ENCODE measurements at places on chromosomes 12 and 14. TPM values are rescaled to one million over a fixed set of nuclear protein-coding genes. Genes with fewer than 3 reads are reported as not detected.

DNA sequence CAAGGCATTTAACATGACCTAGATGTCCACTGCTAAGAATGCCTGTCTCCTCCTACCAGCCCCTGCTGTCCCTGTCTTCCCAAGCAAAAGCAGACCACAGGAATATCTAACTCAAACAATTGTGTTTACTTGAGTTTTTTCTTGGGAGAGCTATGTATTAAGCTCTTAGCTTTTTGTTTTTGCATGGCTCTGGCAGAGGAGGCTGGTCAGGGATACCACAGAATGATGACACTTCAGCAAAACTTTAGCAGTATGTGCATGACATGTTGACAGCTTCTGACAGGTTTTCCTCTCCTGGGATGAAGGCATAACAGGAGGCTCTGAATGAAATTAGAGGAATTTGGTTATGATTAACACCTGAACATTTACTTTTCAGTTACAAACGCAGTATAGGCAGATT is 6.9 kb downstream of the TMBIM6 start:
- DNase-seq: no peak

DNA sequence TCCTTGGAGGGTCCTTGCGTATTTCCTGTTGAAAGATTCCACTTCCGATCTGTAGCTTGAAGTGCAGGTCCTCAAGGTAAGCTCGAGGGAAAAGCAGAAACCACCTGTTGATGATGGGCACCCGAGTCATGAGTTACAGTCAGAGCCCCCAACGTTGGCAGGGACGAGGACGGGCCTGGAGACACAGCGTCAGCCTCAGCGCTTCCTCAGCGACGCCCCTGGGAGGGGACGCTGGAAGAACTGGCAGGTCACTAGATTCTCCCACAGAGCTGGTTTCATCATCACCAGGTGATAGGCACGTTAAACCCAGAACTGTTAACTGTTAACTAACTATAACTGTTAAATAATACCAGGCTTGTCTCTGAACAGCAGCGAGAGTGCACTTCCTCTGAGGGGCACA is 101.8 kb downstream of the TNFAIP2 start:
- DNase-seq: peak; percentile 25

- DNase-seq: no peak
These were observed 10.1 kb downstream of the MIA2 start for GRCh38 chr14:39243831-39244230.

The GPRC5D gene
- total RNA-seq: 2.1 TPM

GRCh38 chr14:67926821-67927220 is 107.2 kb downstream of the RAD51B start:
- DNase-seq: no peak

- no peak for DNase-seq
These were observed 1277.0 kb downstream of the TMEM121 start for GRCh38 chr14:106803379-106803778.

GRCh38 chr14:67852926-67853604 is 33.5 kb downstream of the RAD51B start:
- no peak for DNase-seq

DNA sequence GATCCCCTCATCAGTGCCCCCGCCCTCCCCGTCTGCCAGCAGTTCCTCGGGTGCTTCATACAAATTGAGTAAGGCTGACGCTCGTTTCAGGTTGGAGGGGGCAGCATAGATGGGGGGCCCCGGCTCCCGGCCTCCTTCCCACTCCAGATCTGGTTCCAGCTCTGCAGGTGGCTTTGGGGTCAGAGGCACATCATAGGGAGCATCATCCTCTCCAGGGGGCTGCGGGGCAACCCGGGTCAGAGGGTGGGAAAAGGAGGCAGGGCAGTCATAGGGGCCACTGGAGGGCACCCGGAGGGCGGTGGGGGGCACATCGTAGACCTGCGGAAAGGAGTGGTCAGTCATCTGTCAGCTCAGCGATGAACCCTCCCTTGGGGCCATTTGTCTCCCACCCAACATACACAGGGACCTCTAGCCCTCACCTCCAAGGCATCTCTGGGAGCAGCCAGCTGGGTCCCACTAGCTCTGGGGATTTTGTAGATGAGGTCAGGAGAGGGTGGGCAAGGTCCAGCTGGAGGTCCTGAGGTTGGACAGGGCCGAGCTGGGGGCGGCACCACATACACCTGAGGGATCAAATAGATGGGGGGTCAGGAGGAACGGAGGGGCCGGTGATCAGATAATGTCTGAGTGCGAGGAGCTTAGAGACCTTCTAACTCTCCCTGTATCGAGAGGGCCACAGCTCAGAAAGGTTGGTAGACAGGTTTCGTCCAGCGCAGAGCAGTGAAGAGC is 5.1 kb downstream of the EFS start:
- DNase-seq: no peak

The OASL gene
- 16.2 TPM for total RNA-seq

The BEST3 gene
- not detected for total RNA-seq

DNA sequence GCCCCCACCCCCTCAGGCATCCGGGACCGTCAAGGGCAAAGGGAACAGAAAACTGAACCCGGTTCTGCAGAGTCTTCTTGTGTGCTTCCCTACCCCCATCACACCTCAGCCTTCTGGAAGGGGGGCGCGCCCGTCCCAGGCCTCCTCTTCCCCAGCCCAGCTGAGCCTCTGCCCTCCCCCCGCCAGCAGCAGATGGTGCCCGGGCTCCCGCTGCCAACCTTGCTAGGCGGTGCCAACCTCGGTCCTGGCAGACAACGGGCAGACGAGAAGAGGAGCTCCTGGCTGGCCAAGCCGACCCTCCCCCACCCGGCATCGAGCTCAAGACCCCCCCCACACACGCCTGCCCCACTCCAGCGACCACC is 8.7 kb downstream of the STAC3 start:
- DNase-seq: peak; percentile 79

The MMP17 gene
- total RNA-seq: 5.0 TPM

GRCh38 chr12:29102741-29103140 is 46.3 kb upstream of the FAR2 start:
- DNase-seq: no peak

The FOXG1 gene
- total RNA-seq: not detected

- DNase-seq: no peak
These were observed 263.4 kb upstream of the FKBP4 start for GRCh38 chr12:2531371-2531770.

DNA sequence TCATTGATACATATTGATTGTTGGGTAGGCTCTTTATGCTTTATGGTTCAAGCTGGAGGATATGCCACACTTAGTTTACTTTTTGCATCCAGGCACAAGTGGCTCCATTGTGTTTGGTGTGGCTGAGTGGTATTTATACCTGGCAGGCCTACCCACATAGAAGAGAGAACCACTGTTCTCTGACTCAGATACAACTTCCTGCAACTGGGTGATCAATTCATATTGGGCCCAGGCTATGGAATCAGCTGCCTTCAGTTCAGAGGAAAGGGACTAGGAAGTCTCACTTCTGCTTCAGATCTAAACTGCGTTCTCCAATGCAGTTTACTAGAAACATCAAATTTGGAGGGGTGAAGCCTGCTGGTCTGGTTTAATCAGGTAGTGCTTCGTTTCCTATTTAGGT is 49.8 kb upstream of the LRRK2 start:
- DNase-seq: no peak

- no peak for DNase-seq
These were observed 136.8 kb downstream of the TBX5 start for GRCh38 chr12:114269153-114269552.

DNA sequence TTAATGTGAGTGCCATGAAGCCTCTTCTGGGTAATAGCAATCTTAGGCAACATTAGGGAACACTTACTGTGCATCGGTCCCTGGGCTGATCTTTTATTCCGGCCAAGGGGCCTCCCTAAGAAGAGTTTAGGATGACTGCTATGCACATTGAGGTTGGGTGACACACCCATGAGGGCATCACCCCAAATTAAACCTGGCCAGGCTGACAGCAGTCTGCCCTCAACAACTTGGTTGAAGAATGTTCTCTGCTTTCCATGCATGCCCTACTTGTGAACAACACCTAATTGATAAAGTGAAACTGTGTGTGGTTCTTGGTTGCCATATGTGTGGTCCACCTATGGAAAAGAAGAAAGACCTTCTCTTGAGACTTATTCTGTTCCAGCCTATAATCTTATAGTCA is 1098.0 kb downstream of the BCL11B start:
- no peak for DNase-seq

The ESR2 gene
- 0.94 TPM for total RNA-seq

DNA sequence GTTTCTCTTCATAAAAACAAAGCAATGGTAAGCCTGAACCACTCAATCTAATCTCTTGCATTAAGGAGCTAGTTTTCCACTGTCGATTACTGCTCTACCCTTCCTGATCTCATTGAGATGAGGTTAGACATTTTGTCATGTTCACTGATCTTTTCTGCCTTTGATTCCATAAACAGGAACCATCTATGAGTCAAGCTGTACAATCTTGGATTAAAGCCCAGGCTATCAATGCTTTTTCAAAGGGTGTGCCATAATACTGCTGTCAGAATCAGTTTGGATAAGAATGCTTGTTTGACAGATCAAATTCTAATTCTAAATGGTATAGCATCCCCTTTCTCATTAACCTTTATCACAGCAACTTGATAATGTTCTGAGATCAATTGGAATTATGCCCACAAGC is 16.1 kb downstream of the GRIP1 start:
- no peak for DNase-seq

DNA sequence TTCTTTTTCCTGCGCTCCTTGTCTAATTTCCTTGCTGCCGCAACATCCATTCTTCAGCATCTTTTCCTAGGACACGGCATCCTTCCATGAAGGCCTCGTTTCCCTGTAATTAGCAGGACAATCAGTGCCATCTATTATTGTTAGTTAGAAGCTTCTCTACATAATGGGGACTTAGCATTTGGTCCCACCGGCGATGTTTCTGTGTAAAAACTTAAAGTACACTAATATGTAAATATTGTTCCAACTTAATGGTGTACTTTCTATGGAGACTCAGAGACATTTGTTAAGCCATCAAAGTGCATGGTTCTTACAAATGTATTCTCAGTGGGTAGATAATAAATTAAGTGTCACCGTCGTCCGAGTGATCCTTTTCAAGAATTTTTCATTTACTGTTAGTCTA is 17.4 kb downstream of the KCNC2 start:
- no peak for DNase-seq

- no peak for DNase-seq
These were observed 17.3 kb downstream of the SART3 start for GRCh38 chr12:108543652-108544051.

GRCh38 chr12:69898236-69898635 is 73.2 kb downstream of the MYRFL start:
- DNase-seq: no peak

The CFAP251 gene
- 37.7 TPM for total RNA-seq

GRCh38 chr12:23217158-23217557 is 592.2 kb downstream of the ETNK1 start:
- DNase-seq: no peak

DNA sequence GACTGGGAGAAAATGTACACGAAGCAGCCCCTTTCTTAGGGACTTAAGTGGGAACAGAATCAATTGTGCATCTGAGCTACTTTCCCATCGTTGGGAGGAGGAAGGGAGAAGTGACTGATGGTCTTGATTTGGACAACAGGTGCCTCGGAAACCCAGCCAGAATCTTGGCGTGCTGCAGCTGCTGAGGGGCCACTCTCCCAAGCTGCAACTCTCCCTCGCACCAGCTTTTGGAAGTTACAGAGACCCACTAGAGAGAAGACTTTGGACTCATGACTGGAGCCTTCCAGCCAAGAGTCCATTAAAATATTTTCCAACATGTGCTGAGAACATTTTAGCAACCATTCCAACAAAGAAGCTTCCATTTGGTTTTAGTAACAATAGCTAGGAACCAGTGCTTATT is 52.3 kb downstream of the GNS start:
- no peak for DNase-seq

The TCL1B gene
- not detected for total RNA-seq

GRCh38 chr12:26614011-26614616 is 218.9 kb downstream of the ITPR2 start:
- no peak for DNase-seq

DNA sequence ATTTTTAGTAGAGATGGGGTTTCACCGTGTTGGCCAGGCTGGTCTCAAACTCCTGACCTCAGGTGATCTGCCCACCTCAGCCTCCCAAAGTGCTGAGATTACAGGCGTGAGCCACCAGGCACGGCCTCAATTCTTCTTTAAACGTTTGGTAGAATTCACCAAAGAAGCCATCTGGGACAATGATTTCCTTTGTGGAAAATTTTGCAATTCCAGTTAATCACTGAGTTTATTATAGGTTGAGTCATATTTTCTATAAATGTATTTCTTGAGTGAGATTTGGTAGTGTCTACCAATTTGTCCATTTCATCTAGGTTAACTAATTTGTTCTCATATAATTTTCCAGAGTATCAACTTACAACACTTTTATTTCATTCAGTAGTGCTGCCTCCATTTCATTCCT is 683.9 kb upstream of the TMEM132C start:
- DNase-seq: no peak

GRCh38 chr12:95548056-95548538 is 3.2 kb downstream of the USP44 start:
- no peak for DNase-seq

The ACOT4 gene
- total RNA-seq: not detected

- DNase-seq: no peak
These were observed 124.8 kb upstream of the NTF3 start for GRCh38 chr12:5307065-5307464.

DNA sequence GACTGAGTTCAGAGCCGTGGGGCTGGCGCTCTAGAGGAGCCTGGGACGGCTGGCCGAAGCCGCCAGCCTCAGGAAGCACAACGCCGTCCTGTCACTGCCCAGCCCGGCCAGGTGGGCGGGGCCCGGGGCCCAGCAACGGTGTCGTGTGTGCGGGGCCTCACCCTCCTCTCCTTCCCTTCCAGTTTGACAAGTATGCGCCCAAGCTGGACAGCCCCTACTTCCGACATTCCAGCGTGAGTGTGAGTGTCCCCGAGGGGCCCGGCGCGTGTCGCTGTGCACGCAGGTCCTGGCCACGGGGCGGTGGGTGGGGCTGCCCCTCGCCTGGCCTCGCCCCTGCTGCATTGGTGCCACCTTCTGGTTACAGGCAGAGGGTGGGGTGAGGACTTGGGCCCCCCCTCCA is 38.3 kb downstream of the LRCOL1 start:
- DNase-seq: peak; percentile 91

DNA sequence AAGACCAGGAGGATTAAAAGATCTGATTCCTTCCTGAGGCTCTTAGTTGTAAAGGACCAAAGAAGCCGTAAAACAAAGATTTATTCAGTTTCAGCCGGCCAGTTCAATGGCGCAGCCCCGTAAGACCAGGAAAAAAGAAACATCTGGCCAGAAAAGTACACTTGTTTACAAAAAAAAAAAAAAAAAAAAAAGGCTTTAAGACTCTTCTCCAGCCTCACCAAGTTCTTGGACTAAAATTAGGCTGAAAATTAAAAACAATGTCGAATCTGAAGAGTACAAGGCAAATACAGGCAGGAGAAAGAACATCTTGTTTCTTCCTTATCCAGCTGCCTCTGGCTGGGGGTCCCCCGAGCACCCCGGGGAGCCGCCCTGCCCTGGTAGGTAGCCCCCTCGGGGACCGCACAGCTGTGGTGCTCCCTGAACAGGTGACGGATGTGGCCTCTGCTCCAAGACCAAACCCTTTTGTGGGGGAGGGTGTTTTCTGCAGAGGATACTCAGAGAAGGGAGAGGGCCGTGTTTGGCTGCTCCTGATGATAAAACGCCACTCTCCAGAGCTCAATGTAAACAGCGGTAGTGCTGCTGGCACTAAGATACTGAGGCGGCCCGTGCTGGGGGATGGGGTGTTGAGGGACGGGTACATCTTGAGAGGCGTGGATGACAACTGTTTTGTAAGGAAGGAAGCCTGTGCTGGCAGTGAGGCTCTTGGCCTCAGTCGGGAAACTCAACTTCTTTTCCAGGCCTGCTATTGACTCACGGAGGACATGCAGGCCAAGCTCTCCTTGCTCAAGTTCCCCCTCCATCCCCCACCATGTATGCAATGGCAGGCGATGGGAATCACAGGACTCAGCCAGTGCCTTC is 201.0 kb upstream of the DIO3 start:
- DNase-seq: peak; percentile 81
